T-helper 1 cell treated with Interleukin-12 subunit alpha and Interleukin-12 subunit beta and Interleukin-4 antibody, amounts not matched to agents 30 ng/mL and 1 ng/mL, for 36 hours (primary cell): ENCODE measurements at places on chromosomes 2 and 18. TPM values are rescaled to one million over a fixed set of nuclear protein-coding genes. Genes with fewer than 3 reads are reported as not detected.

Gene CNTNAP5
- total RNA-seq, result not detected in 2 replicates

Gene PRKD3
- 15.1 and 18.5 TPM in 2 replicates for total RNA-seq

Gene TTC32
- total RNA-seq, result 14.7 and 17.7 TPM in 2 replicates

Gene PAIP2B
- total RNA-seq, result 0.66 and 0.74 TPM in 2 replicates

Gene SLC39A6
- total RNA-seq, result 28.5 and 30.5 TPM in 2 replicates

Gene GAL3ST2
- not detected in 2 replicates for total RNA-seq
